COLO829 (cell line): ENCODE measurements at places on chromosomes 2 and 18.

GRCh38 chr2:27889774-27890145 lies 427 bp downstream of the RBKS start:
- no peak for DNase-seq

GRCh38 chr2:70574109-70574508 lies 20.5 kb upstream of the TGFA start:
- DNase-seq, result no peak

DNA sequence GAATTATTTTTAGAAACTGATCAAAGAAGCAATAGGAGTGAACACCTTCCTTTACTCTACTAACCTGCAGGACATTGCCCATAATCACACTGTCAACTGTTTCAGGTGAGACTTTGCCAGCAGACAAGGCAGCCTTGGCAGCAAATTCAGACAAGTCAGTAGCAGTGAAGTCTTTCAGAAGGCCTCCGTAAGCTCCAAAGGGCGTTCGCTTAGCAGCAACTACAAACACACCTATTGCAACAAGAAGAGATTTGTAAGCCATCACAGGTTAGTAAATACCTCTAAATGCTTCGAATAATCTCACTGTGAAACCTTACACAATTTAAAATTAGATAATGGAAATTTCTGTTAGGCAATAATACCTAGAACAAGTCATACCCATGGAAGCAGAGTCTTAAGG lies 10.7 kb downstream of the ACAA2 start:
- DNase-seq, result no peak

GRCh38 chr2:118847762-118848172 lies 319 bp upstream of the EN1 start:
- DNase-seq, result peak; percentile 75

DNA sequence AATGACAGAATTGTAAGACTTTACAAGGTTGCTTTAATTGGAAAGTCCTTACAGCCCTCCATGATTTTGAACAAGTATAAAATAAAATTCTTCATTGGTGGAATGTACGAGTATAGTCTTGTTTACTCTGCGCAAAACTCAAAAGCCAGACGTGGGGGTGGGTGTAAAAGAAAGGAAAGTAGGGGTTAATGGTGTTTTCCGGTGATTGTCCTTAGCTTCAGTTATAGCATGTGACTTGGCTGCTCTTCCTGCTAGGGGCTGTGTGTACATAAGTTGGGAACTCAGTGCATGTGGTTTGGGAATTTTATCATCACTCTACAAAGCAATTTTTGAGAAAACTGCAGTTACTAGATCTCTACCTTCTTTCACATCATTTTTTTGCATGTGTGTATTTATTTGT lies 82.4 kb upstream of the CAVIN2 start:
- DNase-seq, result no peak

GRCh38 chr2:101623031-101623521 lies 74.4 kb upstream of the MAP4K4 start:
- no peak for DNase-seq

GRCh38 chr2:139685090-139685983 lies 905.1 kb upstream of the NXPH2 start:
- DNase-seq, result no peak

DNA sequence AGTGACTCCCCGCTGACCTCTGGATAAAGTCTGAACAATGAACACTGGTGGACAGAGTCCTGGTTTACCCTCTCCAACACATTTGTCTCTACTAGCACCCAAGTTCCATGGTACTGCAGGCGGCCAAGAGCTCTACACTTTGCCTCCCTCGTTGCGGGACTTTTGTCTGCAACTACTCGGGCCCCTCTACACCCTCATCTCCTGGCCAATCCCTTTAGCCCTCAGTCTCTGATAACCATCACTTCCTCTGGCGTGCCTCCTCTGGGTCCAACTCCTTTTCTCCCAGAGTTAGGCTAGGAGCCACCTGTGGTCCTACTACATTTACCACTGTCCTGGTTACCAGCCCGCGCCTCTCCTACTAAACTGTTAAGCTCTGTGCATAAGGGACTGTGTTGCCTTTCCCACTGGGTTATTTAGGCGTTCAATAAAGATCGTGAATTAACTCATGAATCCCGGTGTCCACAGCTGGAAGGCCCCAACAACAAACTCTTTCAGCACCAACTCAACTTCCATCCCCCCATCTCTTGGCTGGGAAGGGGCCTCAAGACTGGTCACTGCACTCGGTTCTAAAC lies 757 bp downstream of the HDHD2 start:
- DNase-seq, result peak; percentile 54

- no peak for DNase-seq
Measured at GRCh38 chr2:61214171-61214570, 52.2 kb downstream of the C2orf74 start.

- DNase-seq, result no peak
Measured at GRCh38 chr2:158914731-158915130, 53.7 kb upstream of the TANC1 start.

DNA sequence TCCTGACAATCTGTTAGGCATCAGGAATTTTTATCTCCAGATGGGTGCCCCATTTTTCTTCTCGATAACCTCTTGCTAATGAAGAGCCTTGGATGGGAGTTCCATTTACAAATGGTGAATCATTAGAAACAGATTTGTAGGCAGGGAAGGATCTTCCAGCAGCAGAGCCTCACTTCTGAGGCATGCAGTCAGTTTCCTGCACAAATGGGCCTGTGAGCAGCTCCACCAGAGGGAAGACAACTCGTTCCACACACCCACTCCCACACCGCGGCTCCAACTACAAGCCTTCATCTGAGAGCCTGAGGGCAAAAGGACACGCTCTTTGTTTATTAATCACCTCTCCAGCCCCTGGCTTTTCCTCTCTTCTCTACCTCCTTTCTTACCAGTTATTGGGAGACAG lies 108.5 kb downstream of the CTAGE1 start:
- DNase-seq, result no peak

GRCh38 chr2:240840435-240841060 lies 20.5 kb upstream of the KIF1A start:
- DNase-seq, result peak; percentile 82

- DNase-seq, result no peak
Measured at GRCh38 chr18:76442413-76443171, 52.5 kb downstream of the ZNF516 start.

GRCh38 chr18:31275722-31276463 lies 42.1 kb upstream of the DSG1 start:
- no peak for DNase-seq
